Activated T-helper 17 cell treated with anti-CD3 and anti-CD28 coated beads, Interleukin-2, amount 50 U/mL, for 72 hours (primary cell): ENCODE measurements at places on chromosomes 12 and 14.

- no peak for ATAC-seq
These were observed 11.5 kb upstream of the C14orf132 start for GRCh38 chr14:96027431-96028355.

DNA sequence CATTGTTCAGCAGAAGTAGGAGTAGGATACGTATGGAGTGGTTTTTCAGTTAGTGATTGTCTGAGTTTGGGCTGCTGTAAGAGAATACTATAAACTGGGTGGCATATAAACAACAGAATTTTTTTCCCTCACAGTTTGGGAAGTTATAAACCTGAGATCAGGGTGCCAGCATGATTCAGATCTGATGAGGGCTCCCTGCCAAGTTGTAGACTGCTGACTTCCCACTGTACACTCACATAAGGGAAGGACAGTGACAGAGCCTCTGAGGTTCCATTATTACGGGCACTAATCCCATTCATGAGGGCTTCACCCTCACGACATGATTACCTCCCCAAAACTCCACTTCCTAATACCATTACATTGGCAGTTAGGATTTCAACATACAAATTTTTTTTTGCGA is 50.7 kb downstream of the ACSM4 start:
- no peak for ATAC-seq

DNA sequence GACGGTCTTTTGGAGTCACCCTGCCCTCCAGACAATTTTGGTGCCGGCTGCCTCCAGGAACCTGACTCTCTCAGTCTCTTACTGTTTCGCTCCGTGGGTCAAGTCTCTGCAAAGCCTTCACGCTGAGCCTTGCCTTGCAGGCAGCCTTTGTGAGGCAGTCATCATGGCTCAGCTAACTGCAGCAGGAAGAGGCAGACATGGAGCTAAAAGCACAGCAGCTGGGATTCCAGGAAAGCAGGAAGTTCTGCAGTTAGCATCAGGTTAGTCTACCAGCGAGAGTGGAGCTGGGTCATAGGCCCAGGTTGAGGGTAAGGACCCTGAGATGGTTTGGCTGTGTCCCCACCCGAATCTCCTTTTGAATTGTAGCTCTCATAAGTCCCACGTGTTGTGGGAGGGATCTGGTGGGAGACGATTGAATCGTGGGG is 305.4 kb downstream of the PCNX1 start:
- ATAC-seq, result no peak

- no peak for ATAC-seq
These were observed 338.0 kb downstream of the RGS6 start for GRCh38 chr14:72270147-72270727.

DNA sequence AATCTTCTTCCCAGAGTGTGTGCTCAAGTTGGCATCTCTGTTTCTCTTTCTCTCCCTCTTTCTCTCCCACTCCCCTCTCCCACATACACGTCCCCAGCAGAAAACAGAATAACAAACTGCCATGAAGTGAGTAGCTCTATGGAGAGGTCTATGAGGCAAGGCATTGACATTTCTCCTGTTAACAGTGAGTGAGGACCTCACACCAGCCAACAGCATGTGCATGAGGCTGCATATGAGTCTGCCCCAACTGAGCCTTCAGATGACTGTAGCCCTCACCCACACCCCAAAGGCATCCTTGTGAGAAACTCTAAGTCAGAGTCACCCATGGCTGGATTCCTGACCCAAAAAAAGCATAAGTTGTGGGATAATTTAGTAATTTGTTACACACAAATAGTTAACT is 50.4 kb downstream of the MAGOHB start:
- ATAC-seq, result no peak

DNA sequence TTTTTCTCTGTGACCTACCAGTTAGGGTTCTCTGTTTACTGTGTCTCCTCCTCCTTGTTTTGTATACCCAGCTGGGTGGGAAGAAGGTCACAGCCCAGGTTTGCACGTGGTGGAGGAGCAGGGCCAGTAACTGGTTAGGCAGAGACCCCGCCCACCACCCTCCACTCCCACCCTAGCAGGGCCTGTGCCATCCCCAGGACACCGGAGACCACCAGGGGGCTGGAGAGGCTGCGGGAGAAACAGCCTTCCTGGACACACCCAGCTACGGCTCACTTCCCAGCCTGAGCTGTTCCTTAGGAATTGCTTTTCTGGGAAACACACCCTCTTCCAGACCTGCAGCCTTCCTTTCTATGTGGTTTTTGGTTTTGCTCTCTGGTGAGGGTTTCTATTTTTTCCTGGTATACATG is 21.1 kb downstream of the BDKRB2 start:
- ATAC-seq, result no peak

- no peak for ATAC-seq
These were observed 47.4 kb upstream of the ELK3 start for GRCh38 chr12:96146747-96147146.
